ENCODE measurements at places on chromosomes 2 and 18.

GRCh38 chr2:182767578-182767977 lies 51.5 kb downstream of the DNAJC10 start:
- DNase-seq = no peak

DNA sequence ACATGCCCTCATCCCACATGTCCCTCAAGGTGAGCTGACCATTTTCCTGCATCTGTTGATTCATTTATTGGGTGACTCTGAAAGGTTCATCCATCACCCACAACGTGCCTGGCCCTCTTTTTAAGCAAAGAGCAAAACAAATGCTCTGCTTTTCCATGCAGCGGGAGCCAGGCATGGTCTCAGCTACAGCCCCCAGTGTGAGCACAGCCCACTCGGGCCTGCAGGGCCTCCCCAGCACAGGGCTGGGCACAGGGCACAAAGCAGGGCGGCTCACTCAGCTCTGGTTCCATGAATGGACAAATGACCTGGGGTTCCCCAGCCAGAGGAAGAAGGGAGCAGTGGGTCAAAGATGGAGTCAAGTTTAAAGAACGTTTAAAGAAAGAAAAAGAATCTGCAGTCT lies 24.1 kb upstream of the OTOS start:
- no peak for DNase-seq

DNA sequence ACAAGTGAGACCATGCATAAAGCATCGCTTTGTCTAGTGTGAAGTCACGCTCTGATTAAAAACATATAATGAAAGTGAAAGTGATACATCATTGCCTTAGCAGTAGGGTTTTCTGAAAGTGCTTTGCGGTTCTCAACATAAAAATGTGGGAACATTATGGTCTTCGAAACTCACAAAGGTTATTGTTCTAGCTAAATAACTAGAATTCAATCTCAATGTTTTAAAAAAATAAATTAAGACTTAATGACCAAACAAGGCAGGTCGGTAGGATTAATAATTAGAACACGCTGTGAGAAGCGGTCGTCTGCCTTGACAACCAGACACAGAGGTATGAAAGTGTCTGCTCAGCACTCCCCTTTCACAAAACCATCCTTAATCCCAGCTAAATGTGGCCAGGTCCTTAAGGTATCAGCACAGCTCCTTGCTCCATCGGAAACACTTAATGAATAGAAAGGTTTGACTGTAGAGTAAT lies 42.2 kb downstream of the KLHL14 start:
- DNase-seq = peak; percentile 10

GRCh38 chr2:36560726-36561125 lies 37.2 kb downstream of the FEZ2 start:
- DNase-seq = no peak

GRCh38 chr18:69586537-69586936 lies 185.8 kb downstream of the DOK6 start:
- DNase-seq = no peak

GRCh38 chr2:212998626-212999359 lies 152.6 kb downstream of the IKZF2 start:
- no peak for DNase-seq

DNA sequence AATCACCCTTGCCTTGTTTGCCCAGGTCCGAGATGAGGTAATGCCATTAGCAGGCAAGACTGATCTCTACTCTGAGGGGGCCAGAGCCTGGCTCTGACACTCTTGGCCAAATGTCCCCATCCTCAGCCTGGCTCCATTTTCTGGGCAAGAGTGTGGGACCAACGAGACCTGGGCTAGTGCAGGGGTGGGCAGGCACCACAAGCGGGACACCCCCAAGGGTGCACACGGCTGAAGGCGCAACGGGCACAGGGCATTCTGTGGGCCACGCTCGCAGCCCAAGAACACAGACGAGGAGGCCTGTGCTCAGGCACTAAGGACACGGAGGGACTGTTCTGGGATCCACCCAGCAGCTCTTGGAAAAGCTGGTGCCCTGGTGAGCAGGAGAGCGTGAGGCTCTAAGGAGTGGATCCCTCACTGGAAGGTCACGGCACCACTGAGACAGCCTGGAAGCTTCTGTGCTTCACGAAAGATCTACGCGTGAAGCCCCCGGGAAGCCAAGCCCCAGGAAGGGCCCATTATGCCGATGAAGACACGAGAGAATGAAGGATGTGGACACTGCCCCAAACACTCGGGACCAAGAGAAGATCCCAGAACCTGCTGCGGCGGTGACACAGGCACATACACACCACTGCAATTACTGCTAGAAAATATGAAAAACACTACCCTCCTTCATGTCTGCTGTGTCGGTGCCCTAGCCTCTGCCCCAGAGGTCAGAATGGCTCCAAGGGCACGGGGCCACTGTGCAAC lies 138.2 kb downstream of the HDAC4 start:
- no peak for DNase-seq

- no peak for DNase-seq
Measured at GRCh38 chr2:207137596-207138337, 28.0 kb downstream of the KLF7 start.

DNA sequence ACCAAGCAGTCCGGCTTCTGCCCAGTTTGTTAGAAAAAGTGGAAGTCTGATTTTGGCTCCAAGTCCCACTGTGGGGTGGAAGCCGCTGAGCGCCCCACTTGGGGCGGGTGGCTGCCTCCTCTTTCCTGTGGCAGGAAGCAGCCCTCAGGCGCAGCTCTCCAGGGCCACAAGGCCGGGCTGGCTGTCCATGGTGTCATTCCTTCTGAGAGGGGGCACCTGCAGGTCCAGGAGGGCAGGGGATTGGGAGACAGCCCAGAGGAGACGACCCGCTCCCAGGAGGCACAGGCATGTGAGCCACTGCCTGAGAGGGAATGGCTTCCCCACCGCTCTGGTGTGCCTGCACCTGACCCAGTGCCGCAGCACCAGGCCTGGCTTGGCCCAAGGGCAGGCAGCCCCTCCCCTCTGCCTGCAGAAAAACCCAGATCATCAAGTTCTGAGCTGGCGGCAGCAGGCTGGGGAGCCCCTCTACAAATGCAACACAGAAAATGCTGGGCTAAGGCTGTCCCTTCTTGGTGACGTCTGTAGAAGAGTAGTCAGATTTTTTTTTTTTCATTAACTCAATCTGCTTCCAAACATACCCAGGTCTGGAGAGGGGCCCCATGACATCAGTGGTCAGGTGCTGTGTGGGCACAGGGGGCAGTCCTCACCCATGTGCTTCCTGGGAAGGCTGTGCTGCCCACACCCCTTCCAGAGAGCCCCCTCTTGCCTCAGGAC lies 38.4 kb downstream of the HS6ST1 start:
- peak; percentile 57 for DNase-seq

Measured in Ammon's horn (tissue), 1 donor.